ENCODE measurements at places on chromosomes 13 and 19. TPM values are rescaled to one million over a fixed set of nuclear protein-coding genes. Genes with fewer than 3 reads are reported as not detected.

KIR2DL1 gene
- total RNA-seq, result not detected

CYP2A7 gene
- not detected for total RNA-seq

EHD2 gene
- total RNA-seq, result 67.4 TPM

PPP6R1 gene
- total RNA-seq, result 19.7 TPM

DNA sequence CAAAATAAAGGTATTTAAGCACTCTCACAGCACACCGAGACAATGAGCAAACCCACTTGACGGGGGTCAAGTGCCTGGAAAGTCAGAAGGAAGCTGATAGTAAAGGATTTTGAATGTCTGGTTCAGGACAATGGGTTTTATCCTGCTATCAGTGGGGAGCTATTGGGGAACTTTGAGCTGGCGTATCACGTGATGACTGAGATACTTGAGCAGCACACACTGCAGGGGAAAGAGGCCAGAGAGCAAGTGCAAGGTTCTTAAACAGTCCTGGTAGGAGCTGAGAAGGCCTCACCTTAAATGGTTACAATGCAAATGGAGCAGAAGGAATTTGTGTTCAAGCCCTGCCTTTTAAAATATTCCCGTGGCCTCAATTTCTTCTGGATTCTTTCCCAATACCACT, 225.3 kb downstream of the LACC1 start:
- no peak for DNase-seq

DNA sequence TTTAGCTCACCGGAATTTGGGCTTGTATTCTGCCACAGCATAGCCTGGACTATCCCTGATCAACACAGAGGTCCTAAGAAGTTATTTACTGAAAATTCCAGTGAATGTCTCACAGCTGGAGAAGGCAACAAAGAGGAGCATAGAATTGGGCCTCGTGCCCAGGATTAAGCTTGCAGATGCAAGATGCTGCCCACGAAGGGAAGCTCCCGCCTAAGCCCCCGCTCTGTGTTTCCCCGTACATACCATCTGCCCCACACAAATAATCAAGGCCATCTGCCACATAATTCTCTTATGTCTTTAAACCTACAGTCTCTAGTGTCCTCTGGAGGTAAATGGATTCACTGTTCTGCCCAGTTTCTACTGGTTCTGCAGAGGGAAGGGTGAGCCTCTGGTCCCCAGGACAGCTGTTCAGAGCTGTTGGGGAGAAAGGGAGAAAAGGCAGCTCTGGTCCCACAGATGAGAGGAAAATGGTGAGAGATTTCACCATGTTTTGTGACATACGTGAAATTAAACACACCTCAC, 7.4 kb upstream of the TPP2 start:
- DNase-seq, result no peak

DNA sequence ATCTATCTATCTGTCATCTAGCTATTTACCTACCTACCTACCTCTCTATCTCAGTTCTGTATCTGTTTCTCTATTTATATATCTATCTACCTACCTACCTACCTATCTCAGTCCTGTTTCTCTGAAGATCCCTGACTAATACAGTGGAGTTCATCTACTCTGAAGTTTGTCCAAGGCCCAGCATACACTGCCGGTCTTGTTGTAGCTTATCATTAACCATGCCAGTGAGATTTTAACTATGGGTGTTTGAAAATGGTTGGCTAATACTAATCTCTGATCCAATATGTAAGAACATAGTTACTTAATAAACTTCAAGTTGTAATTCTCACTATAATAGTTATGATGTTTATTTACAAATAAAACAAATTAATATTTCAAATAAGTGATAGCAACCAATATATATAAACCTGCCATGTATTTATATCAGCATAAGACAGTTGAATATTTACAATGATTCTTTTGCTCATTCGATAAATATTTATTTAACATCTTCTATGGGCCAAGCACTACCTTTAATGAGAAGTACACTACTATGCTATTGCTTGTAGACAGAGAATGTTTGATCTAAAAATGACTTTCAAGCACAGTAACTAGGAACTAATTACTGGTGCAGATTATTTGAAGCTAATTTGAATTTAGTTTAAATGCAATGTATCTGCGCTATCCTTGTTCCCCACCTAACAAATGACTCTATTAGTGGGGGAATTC, 242.1 kb downstream of the KLF5 start:
- DNase-seq, result no peak

- DNase-seq, result no peak
These were observed 34.1 kb downstream of the STK24 start for GRCh38 chr13:98542568-98543377.

Measured in RPMI7951 (cell line).